NCI-H1092 (cell line): ENCODE measurements at places on chromosomes 16 and 17.

GRCh38 chr17:10547351-10547750 is 2.1 kb downstream of the MYH2 start:
- no peak for DNase-seq

GRCh38 chr17:42337442-42337841 is 49.1 kb downstream of the STAT5A start:
- DNase-seq: no peak

- DNase-seq: no peak
These were observed 1.1 kb upstream of the PRPSAP1 start for GRCh38 chr17:76354747-76355310.

DNA sequence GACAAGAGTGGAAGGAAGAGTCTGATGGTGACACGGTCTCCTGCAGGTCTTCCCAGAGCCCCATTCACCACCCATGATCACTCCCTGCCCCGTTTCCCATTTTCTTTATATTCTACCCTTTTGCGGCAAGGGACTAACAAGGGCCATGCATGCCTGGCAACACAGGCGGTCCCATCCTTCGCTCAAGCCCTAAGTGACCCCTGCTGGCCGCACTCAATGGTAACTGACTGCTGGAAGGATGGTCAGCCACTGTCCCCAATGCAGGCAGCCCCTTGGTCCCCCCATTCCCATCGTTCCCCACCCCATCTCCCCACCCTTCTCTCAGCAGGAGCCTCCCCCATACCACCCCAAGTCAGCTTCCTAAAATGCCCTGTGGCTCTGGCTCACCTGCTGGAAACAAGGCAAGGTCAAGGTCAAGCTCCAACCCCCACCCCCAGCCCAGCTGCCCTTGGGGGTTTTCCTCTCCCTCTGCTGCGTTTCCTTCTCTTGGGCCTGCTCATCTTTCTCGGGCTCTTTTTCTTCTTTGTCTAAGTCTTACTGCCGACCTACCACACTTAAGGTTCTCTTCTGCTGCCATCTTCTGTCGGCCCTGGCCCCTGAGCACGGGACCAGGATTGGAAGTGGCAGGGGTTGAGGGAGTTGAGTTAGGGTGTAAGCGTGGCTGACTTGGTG is 116.0 kb downstream of the RPTOR start:
- no peak for DNase-seq

DNA sequence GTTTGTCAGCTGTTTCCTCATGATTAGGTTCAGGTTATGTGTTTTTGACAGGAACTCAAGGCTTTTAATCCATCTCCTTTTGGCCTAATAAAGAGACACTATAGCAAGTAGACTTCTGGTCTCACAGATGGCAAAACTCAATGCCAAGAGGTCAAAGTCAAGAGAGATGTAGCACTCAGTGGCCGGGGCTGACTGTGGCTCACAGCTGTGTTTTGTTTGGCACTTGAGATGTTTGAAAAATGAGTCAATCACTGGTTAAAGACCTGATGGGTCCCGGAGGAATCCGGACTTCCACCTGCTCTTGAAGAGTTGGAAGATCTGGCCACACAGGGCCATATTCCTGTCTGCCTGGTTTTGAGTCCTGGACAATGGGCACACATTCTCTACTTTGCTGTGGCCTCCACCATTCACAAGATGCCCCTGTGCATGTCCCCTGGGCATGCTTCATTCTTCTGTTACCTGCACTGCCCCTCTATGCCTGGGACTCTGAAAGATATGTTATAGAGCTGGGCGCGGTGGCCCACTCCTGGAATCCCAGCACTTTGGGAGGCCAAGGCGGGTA is 210.3 kb downstream of the SNX29 start:
- peak; percentile 16 for DNase-seq

DNA sequence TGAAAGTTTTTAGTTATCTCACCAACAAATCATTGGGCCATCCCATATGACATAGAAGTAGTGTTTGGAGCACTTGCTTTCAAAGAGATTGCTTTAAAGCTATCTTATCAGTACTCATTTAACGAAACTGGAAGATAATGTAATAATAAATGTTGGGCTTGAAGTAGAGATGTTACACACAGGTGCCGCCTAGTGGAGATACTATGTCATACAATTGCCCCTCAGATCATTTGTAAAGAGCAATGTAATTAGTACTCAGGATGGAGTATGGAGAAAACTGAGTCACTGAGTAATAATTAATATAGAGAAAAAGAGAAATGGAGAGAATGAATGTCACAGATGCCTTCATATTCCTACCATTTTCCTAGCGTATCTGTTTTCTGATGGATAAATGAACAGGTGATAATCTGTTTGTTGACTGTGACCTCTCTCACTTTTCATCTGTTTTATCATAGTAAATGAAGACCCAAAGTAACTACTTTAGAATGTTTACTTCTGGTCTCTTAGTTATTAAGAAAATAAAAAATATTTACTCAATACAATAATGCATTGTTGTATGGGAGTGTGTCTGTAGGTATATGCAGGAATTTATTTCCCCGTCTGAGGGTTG is 80.4 kb downstream of the EFCAB5 start:
- no peak for DNase-seq

- no peak for DNase-seq
These were observed 29.3 kb downstream of the MAF start for GRCh38 chr16:79571065-79571902.

GRCh38 chr16:69113216-69113615 is 7.8 kb downstream of the HAS3 start:
- no peak for DNase-seq

GRCh38 chr17:30130121-30130520 is 13.5 kb downstream of the NSRP1 start:
- DNase-seq: no peak

DNA sequence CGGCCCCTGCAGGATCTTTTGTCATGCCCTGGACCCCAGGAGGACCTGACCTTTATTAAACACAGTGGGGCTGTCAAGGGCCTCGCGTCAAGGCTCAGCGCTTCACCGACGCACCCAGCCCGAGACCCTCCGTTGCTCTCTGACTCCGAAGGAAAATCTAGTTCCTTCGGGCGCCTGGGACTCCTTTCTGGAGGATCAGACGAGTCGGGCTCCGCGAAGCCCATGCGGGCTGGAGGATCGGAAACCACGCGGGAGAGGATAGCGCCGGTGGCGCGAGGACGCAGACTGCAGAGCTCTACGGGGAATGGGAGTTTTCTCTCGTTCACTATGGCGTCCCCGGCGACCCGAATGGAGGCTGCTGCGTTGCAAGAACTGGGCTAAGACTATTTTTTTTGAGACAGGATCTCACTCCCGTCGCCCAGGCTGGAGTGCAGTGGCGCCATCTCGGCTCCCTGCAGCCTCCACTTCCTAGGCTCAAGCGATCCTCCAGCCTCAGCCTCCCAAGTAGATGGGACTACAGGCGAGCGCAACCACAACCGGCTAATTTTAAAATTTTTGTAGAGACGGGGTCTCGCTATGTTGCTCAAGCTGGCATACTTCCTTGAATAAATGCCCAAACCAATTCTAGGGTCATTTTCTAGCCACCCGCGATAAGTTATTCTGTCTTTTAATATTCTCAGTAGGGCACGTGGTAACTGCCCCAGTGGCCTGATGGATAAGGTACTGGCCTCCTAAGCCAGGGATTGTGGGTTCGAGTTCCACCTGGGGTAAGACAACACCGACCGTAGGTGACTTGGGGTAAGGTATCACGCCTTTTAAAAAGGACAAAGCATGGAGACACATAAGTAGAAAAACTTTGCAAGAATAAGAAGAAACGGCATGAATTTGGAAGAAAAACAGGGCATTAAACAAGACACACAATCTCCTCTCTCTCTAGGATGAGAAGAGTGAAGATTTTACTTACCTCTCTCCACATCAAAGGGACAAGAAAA is 5.5 kb downstream of the OR1F1 start:
- DNase-seq: no peak

DNA sequence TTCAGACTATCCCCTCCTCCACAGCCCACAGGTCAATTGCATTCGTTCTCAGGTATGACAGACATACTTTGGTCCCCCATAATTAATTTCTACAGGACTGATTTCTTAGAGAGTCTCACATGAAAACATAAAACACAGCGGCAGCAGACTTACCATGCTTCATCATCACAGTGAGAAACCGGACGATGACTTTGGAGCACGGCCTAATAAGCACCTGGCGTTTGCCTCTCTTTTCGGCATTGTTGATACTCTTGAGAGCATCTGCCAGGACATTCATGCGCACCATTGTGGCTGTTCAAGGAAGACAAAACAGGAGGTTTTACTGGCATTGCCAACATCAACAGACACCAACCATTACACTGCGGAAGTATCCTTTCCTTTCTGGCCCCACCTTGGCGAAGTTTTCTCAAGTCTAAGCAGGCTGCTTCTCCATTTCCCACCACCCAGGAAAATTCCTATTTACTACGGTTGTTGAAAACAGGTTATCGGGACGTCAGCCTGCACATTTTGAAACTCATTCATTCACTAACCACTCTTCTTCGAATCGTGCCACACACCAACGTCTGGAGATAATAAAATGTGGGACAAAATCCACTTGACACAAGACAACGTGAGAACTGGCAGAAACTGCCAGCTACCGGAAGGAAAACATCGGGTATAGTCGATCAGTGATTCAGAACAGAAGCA is 1.2 kb downstream of the RPS15A start:
- DNase-seq: no peak

DNA sequence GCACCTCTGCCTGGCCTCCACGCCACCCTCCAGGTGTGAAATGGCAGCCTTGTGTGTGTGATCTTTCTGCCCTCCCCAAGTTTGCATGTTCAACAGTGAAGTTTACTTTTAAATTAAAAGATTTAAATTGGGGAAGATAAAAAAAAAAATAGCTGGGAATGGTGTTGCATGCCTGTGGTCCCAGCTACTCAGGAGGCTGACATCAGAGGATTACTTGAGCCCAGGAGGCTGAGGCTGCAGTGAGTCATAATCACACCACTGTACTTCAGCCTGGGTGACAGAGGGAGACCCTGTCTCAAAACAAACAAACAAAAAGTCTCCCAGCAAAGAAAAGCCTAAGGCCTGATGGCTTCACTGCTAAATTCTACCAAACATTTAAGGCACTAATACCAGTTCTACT is 35.4 kb upstream of the RNF43 start:
- no peak for DNase-seq

DNA sequence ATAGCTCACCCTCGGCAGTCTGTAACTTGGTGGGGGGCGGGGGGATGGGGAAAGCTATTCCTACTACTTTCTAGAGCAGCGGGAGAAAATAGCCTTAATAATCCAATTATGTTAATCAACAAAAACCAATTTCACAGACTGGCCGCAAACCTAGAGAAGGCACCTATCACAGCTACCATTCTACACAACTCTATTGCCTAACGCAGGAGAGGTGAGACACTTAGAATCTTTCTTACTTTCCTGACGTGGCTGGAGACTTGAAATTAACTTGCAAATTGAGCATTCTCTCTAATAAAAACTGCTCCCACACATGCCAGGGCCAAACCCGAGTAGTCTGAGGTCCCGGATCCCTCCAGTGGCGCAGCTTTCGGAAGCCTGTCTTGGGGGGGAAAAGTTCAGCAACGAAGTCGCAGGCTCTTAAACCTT is 794 bp downstream of the SMG6 start:
- no peak for DNase-seq

DNA sequence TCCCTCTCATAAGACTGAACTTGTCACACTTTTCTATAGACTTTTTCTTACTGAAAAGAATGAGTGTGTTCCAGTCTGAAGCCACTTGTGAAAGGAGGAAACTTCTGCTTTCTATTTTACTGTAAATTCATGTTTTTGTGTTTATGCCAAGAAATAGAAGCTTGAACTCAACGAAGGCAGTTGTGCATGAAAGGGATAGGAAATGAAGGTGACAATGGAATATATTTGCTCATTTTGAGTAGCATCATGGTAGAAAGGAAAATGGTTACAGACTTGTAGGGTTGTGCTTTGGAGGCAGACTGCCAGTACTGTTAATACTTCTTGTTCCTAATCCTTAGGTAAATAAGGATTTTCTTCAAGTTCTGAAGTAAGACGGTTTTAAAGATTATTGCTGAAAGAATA is 8.1 kb downstream of the CLTC start:
- no peak for DNase-seq

GRCh38 chr16:29708917-29709600 is 30.1 kb downstream of the QPRT start:
- no peak for DNase-seq

GRCh38 chr16:68629351-68629910 is 15.7 kb upstream of the CDH3 start:
- DNase-seq: no peak

DNA sequence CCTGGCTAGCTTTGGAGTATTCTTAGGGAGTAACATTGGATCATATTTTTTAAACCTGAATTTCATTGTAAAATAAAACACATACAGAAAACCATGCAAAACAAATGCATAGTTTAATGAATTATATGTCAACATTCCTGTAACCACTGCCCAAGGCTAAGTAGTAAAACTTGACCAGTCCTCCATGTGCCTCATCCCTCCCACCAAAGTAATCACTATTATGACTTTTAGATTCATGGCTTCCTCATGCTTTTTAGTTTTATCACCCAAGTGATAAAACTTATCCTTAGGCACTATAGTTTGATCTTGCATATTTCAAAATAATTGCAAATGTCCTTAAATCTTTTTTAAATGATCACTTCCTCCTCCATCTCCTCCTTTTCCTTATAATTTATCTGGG is 20.4 kb downstream of the PRKCA start:
- DNase-seq: no peak

GRCh38 chr16:64051824-64052223 is 1070.0 kb downstream of the CDH11 start:
- DNase-seq: no peak

DNA sequence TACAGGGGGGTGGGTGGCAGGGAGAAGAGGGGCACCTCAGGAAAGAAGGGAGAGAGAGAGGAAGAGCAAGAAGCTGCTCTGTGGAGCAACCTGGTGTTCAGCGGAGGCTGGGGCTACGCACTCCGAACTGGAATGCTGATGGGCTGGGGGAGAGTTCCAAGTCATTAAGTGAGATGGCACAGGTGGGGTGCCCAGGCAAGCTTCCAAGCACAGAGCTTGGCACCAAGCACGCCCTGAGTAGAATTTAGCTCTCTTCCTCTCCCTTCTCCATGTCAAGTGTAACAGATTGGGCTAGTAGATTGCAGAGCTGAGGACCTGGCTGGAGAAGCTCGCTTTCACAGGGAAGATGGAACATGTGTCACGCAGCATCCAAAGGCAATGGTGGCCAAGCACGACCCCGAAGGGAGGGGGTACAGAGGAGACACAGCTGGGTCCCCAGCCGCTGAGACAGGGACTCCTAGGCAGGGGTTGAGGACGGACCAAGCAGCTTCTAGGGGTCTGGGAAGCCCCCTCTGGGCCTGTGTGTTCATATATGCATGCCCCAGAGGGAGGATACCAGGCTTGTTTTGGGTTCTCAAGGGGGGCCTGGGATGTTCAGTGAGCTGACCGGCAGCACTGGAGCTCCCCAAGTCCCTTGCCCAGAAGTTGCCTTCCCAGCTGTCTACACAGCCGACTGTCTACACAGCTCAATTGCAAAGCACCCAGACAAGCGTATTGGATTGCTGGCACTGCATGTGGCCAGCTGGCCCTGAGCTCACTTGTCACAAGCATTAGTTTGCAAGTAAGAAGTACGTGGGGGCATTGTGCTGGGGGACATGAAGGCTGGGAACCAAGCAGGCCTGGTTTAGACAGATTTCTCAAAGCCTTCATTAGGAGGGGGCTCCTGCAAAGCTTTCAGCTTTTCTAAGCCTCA is 247.8 kb downstream of the ENGASE start:
- no peak for DNase-seq
